ENCODE measurements at places on chromosomes 12 and 14. TPM values are rescaled to one million over a fixed set of nuclear protein-coding genes. Genes with fewer than 3 reads are reported as not detected.

DNA sequence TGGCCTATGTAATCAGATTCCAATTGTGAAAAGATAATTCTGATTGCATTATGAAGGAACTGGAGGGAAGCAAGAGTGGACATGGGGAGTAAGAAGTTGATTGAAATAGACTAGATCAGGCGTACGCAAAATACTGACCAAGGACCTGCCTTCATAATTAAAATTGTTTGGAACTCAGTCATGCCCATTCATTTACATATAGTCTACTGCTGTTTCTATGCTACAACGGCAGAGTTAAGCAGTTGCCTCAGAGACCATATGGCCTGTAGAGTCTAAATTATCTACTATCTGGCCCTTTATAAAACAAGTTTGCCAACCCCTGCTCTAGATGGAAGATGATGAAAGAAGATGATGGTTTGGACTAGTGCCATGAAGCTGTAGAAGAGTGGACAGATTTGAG lies 170.0 kb upstream of the ARID2 start:
- no peak overlapping the region for H3K4me3 ChIP-seq
- H3K36me3 ChIP-seq: no peaks in the 10 kb centered on the region
- DNase-seq: no peak

The ZNF891 gene
- total RNA-seq: 0.11 TPM

- H3K36me3 ChIP-seq: peaks cover 8% of the 10 kb centered on the region
- H3K27ac ChIP-seq: no peak overlapping the region
- no peak for DNase-seq
- H3K27me3 ChIP-seq: no peaks in the 10 kb centered on the region
- H3K4me1 ChIP-seq: no peaks in the 10 kb centered on the region
- no peak overlapping the region for H3K4me3 ChIP-seq
Measured at GRCh38 chr12:42332301-42333285, 6.6 kb downstream of the PPHLN1 start.

The CCDC184 gene
- 11.9 TPM for total RNA-seq

GRCh38 chr12:124174451-124175348 lies 120.2 kb upstream of the RFLNA start:
- peak overlapping the region; percentile 70 for H3K27ac ChIP-seq
- DNase-seq: peak; percentile 82
- peaks cover 38% of the 10 kb centered on the region for H3K4me1 ChIP-seq

The KCNH3 gene
- total RNA-seq: 0.08 TPM

The RPGRIP1 gene
- not detected for total RNA-seq

DNA sequence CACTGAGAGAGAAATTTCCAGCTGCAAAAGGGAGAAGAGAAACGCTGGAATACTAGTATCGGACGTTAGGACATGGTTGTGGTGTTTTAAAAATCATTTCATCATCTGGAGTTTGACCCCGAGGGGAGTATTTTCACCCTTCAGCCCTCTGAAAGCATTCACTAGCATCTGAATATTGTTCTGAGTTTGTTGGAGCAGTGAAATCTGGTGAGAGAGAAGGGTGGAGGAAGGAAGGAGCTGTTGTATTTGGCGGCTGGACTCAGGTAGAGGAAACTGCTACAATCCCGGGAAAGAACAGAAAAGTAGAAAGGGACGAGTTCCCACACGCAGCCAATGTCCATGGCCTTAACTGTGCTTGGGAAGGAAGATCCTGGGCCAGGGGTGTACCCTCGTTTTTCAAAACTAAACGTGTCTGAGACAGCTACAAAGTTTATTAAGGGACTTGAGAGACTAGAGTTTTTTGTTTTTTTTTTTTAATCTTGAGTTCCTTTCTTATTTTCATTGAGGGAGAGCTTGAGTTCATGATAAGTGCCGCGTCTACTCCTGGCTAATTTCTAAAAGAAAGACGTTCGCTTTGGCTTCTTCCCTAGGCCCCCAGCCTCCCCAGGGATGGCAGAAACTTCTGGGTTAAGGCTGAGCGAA lies 896 bp upstream of the CDKN1B start:
- no peaks in the 10 kb centered on the region for H3K27me3 ChIP-seq
- no peak for DNase-seq
- peaks cover 38% of the 10 kb centered on the region for H3K36me3 ChIP-seq
- H3K27ac ChIP-seq: peak overlapping the region; percentile 98
- peak overlapping the region; percentile 80 for H3K4me3 ChIP-seq
